ENCODE measurements at places on chromosomes 3 and 15.

DNA sequence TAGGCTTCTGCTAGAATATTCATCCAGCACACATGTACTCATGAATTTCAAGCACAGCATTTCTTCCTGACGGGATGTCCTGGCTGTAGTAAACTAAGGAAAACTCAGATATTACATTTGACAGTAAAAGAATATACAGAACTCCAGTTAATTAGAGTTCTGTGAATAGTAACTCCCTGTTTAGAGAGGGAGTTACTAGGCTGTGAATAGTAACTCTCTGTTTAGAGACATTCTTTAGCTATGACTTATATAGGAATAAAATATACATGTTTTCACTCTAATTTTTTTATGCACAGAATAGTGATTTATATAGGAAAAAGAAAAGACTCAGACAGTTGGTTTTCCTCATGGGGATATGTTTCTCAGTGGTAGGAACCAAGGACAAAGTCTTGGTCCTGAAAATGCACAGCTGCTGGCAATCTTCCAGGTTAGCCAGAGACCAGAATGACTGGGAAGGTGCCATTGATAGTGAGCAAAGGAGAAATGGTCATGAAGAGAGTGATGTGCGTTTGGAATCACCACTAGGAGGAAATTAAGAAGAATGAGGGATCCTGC is 480.7 kb upstream of the THBS1 start:
- DNase-seq = no peak

GRCh38 chr15:68234060-68234459 is 4.5 kb upstream of the CLN6 start:
- no peak for DNase-seq

- peak; percentile 70 for DNase-seq
These were observed 72.1 kb upstream of the ITGA11 start for GRCh38 chr15:68503791-68504680.

DNA sequence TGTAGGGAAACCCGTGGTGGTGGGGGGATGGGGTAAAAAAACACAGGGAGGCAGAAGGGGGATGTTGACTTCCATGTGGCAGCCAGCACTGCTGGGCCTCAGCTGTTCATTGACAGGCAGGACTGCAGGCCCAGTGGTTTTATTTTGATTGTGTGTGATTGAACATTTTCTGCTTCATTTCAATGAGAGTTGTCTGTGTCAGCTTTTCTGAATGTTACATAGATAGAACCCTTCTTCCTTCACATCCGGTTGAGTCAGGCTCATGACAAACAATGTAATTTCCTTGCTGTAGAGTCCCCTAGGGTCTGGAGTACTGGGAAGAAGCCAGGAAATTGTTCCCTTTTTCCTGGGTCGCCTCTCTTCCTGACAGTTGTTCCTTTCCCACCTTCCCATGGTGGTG is 8.2 kb upstream of the RPP25 start:
- DNase-seq = no peak

DNA sequence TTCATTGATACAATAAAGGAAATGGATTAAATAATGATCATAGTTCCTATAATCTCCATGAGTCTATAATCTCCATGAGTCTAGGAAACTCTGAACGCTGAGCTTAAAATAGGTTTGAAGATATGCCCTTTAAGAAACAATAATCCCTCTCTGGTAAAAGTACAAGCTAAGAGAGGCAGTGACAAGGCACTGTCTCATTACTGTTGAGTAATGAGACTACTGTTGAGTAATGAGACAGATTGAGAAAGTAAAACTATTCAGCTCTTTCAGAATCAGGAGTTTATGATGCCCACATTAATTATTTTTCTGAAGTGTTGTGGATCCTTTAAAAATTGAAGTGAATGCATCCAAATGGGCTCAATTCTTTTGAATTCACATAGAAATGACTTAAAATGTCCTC is 235.5 kb upstream of the THRB start:
- no peak for DNase-seq
